CD8-positive, alpha-beta memory T cell (primary cell): ENCODE measurements at places on chromosomes 12 and 14.
A peak's percentile ranks its signal among the peaks of the same experiment; 100 is the strongest.

GRCh38 chr14:62654641-62655040 lies 390.6 kb downstream of the KCNH5 start:
- DNase-seq = no peak

DNA sequence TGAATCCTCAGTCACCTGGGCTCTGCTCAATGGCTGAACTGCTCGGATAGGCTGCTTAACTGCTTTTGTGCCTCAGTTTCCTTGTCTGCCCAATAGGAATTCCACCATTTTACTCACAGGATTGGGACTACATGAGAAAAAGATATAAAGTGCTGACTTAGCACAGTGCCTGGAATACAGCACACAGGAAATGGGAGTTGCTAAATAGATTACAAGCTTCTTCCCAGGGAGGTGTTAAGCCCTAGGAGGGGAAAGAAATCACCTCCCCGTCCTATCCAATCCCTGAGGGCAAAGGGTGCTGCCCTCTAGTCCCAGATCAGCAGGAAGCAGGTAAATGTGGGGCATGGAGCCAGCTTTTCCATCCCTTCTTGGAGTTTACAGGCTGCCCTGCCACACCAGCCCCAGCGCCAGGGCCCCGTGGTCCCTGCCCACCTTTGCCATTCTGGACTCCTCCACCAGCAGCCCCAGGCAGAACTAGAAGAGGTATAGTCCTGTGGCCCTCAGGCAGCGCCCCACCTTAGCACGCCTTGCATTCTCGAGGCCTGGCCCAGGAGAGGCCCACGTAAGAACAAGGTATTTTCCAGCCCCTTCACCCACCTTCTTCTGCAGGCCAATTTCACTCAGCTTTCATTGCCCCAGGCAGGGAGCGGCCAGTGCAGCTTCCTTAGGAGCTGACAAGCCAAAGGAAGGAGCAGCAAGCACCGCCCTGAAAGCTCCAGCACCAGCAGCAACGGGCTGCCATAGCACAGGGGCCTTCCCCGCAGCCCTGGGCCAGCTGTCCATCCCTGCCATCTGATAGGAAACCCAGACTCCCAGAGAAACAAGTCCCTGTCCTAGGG lies 28.8 kb upstream of the RPLP0 start:
- no peak for DNase-seq

- DNase-seq = no peak
Measured at GRCh38 chr14:72625689-72626088, 268.2 kb downstream of the DPF3 start.

- no peak for DNase-seq
Measured at GRCh38 chr12:5013266-5013730, 30.4 kb upstream of the KCNA5 start.

DNA sequence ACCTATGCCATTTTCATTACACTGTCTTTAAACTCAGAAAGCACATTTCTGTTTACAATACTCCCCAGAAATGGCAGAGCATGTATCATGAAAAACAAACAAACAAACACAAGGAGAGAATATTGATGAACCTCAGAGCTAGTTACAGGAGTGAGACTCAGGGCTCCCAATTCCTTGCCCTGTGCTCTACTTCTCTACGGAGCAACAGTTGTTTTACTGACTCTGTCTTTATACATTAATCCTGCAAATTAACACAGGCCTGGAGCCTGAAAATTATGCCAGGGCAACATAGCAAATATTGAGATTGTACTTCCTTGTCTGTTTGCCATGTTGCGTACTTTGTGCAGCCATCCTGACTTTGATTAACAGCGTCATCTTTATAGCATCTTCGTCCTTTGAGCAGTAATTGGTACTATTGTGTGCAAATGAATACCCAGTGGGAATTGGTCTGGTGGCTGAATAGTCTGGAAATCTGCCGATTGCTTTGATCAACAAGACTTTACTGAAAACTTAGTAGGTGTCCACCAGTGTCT lies 15.2 kb upstream of the AKAP6 start:
- DNase-seq = no peak

DNA sequence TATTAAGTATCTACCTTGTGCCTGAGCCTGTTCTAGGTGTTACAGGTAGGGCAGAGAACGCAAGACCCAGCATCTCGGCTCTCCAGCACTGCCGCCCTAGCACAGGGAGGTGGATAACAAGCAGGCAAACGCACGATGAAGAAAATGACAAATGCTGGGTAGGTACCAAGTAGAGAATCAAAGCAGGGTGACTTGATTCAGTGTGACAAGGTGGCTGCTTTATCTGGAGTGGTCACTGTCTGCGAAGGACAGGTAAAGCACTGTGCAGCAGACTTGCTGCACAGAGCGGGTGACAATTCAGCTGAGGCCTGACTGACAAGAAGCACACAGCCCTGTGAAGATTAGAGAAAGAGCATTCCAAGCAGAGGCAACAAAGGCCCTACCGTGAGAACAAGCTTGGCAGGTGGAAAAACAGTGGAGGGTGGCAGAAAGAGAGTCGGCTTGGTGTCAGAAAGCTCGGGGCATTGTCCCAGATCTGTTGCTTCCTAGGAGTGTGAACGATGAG lies 12.9 kb downstream of the PRKCH start:
- no peak for DNase-seq

DNA sequence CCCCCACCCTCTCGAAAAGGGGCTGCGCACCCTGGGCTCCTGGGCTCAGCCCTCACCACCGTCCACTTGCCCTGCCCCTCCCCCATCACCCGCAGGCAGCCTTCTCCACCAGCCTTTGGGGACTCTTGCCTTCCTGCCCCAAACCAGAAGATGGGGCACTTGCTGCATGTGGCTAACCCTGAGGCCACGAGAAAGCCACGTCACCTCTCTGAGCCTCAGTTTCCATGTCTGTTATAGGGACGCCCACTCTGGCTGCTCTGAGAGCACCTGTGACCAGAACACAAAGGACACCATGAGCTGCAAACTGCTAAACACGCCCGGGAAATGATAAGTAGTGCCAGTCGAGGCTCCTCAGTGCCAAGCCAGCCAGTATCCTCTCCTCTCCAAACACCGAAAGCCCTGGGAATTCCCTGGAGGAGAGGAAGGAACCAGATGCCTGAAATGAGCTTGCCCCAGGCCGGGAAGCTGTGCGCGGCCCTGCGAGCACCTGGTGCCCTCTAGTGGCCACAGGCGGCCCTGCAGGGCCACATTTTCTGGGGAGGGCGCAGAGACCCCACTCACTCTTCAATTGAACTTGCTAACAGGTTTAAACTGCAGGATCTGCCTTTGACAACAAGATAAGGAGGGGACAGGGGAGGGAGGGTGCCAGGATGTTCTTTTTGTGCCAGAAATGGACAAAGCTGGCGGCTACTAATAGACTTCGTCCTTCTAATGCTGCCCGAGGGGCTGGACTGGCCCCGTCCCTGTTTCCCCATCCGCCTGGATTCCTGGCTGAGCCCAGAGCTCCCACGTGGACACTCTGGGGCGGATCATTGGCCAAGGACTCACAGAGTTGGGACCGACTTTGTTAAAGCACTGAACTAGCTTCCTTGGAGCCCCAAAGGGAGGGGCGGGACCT lies 10.2 kb upstream of the SERPINA9 start:
- peak; percentile 2 for DNase-seq

GRCh38 chr12:111260732-111261131 lies 108.2 kb downstream of the PHETA1 start:
- DNase-seq = no peak

- DNase-seq = no peak
Measured at GRCh38 chr12:115147916-115148315, 463.9 kb upstream of the TBX3 start.
